ENCODE measurements at places on chromosomes 2 and 18.

- ATAC-seq = no peak
Observed at GRCh38 chr18:21449367-21450290, 150.9 kb downstream of the ESCO1 start.

GRCh38 chr2:45909171-45909565 is 257.7 kb downstream of the PRKCE start:
- no peak for ATAC-seq

- ATAC-seq = no peak
Observed at GRCh38 chr2:206049392-206049791, 36.6 kb downstream of the INO80D start.

DNA sequence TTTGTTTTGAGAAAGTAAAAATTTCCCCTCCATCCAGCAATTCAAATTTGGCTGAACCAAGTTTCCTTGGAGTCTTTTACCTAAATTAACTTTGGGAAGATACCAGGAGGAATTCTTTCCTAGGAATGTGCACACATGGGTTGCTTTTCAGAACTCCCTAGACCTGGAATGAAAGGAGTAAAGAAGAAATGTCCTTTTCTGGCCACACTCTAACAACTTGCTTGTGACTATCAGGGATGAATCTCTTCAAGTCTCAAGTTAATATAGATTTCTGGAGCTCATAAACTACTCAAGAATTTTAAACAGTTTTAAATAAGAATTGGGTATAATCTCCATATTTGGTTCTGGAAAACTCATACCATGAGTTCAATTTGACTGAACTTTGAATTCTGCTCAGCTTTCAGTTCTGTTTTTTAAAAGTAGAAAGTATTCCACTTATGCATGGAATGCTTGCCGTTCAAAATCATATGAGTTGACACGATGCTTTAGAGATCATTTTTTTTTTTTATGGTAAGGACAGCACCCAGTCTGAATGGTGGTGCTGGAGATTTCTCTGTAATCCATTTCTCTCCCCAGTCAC is 7.7 kb downstream of the RASGRP3 start:
- no peak for ATAC-seq

DNA sequence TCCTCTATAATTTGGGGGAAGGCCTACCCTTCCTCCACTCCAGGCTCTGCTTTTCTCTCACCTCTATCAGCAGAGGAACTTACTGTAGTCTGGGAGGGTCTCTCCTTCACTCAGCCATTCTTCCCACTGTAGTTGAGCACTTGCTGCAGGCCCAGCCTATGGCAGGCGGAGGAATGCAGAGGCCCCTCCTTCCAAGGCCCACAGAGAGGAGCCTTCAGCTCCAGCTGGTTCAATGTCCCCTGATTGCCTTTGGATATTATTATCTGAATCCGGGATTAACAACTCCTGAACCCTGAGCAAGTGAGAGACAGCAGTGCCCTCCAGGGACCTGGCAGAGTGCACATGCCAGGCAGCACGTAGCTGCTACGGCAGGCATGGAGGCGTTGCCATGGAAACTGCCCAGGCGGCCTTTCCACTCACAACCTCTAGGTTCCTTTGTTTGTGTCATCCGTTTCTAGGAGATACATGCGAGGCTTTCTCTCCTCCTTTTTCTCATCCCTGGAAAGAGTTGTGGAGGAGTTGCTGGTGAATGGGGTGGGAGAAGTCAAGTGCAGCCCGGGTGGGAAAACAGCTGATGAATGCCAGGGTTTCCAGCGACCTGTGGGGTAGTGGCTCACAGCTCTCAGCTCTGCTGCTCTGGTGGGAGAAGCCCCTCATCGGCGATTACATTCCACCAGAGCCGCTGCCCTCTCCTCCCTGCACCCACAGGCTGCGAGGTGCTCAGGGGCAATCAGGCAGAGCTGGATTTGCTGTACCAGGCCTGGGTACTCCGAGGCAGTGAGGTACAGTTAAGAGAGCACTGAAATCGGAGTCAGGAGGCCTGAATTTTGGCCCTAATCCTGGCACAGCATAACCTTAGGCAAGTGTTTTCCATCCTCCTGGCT is 55.3 kb upstream of the HK2 start:
- ATAC-seq = peak; percentile 51

DNA sequence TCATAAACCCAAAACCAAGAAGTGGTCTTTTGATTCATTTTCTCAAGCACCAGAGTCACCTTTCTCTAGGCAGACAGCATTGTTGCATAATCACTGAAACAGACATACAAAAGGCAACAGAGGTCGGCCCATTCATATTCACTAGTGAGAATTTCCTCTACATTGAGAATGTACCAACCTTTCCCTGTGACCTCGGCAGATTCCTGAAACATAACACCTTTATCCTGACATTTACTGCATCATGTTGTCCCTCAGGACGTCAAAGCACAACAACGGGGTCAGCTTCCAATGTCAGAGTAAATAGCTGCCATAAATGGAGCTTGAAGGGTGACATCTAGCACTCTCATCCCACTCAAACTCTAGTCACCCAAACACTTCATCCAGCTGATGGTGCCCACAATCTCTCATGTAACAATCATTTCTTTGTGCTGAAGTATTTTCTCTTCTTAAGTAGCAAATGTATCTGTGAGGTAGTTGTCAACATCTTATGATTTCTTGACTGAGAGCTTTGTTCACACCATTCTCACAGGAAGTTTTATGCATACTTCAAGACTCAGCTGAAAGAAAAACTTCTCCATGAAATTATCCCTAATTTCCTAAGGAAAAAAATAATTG is 802.6 kb upstream of the CHAC2 start:
- ATAC-seq = no peak

GRCh38 chr2:70553334-70553583 is 367 bp downstream of the TGFA start:
- ATAC-seq = no peak

DNA sequence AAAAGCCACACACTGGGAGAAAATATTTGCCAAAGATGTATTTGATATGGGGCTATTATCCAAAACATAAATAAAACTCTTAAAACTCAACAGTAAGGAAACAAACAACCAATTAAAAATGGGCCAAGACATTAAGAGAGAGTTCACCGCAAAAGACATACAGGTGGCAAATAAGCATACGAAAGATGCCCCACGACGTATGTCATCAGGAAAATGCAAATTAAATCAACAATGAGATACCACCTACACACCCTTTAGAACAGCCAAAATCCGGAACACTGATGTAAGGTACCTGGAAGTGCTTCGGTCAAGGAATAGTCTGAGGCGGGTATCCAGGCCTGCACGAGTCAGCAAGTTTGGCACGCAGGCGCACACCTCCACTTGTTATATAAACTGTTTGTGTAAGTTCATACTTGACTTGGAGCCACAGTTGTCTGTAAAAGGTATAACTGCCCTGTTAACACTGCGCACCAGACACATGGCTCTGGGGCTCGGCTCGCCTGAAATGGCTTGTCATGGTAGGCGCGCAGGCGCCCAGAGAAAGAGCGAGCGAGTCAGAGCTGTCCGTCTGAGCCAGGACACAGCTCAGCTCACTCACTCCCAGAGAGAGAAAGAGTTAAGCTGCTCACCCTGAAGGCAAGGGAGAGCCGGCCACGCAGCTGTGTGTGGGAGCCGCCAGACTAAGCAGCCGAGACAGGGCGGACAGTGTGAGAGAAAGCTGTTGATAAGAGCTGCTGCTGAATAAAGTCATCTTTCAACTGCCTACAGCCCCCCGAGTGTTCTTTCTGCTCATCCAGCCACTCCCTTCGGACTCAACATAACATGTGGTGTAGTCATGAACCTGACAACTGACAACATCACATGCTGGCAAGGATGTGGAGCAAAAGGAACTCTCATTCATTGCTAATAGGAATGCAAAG is 87.3 kb downstream of the HNRNPLL start:
- ATAC-seq = peak; percentile 92

DNA sequence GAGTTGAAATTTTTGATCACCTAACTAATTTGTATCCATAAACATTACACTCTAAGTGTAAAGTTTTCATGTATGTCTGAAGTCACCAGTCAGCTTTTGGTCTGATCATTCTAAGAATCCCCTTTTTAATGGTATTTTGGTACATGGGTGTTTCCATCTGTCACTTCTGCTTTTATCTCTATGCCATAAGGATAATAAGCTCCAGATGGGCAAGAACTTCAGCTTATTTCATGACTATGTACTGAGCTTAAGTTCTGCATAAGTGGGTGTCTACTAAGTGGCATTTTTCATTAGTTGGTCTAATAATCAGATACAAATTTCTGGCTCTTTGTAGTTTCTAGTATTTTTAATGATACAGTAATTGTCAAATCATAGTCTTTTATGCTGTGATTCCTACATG is 20.4 kb downstream of the UBXN4 start:
- no peak for ATAC-seq

- ATAC-seq = no peak
Observed at GRCh38 chr2:105678346-105678745, 66.4 kb upstream of the NCK2 start.

DNA sequence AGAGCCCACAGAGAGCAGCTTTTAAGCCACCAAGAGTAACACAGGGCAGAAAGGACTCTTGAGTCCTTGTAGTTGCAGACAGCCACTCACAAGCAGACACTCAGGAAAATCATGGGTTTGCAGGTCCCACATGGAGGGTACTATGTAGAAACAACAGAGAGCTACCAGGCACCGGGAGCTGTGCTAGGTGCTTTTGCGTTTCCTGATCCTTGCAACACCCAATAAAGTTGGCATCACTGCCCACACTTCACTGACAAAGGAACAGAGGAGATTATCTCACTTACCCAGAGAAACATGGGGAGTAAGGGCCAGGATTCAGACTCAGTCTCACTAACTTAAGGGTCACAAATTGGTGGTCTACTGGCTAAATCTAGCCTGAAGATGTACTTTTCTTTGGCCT is 32.5 kb upstream of the BZW1 start:
- no peak for ATAC-seq

DNA sequence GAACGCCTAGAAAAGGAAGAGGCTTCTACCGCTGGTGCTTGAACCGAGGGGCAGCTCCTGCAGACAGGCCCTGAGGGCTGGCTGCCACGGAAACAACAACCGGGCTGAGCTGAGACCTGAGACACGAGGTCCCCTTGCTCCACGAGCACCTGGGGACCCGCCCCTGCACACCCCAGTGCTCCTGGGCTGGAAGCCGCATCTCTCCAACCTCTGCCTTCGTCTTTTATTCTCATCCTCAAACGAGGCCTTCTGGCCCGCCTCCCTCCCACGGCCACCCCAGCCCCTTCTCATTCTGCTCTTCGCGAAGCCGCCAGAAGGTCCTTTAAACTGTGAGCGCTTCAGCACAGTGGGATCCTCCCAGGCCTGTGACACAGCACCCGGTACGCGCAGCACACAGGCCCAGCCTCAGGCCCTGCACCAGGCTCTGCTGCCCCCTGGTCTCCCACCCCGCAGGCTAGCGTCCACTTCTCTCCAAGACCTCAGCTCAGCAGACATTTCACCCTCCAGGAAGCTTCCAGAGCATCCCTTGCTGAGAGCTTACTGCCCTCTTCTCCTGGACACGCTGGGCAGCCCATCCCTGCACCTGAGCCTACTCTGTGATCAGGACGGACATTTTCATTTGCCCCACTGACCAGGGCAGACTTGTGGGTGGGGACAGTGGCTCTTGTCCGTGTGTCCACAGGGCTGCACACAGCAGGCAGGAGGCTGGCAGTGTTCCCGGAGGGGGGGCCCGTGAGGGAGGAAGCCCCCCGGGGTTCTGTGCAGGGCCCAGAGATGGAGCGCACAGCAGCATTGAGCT is 149.7 kb downstream of the PXDN start:
- no peak for ATAC-seq

- ATAC-seq = no peak
Observed at GRCh38 chr2:34365932-34366331, 766.8 kb upstream of the FAM98A start.

Measured in gastroesophageal sphincter (tissue), 4 donors.